ENCODE measurements at places on chromosomes 12 and 14.
A peak's percentile ranks its signal among the peaks of the same experiment; 100 is the strongest.

DNA sequence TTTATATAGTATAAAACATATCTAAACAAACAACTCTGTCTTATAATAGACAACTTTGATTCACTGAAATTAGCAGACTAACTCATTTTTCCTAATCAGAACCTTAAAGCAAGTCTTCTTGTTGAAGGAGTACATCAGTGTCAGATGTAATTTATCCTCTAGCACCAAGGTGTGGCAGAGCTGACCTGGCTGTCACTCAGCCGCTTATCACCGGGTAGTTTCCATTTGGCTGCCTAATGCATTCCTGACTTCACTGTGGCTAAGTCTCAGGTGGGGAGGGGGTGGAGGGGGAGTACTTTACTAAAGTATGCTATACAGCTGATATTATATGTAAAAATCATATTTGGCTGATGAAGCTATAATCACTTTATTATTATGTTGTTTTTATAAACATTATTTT, 339.9 kb upstream of the RGS6 start:
- no peak for DNase-seq

DNA sequence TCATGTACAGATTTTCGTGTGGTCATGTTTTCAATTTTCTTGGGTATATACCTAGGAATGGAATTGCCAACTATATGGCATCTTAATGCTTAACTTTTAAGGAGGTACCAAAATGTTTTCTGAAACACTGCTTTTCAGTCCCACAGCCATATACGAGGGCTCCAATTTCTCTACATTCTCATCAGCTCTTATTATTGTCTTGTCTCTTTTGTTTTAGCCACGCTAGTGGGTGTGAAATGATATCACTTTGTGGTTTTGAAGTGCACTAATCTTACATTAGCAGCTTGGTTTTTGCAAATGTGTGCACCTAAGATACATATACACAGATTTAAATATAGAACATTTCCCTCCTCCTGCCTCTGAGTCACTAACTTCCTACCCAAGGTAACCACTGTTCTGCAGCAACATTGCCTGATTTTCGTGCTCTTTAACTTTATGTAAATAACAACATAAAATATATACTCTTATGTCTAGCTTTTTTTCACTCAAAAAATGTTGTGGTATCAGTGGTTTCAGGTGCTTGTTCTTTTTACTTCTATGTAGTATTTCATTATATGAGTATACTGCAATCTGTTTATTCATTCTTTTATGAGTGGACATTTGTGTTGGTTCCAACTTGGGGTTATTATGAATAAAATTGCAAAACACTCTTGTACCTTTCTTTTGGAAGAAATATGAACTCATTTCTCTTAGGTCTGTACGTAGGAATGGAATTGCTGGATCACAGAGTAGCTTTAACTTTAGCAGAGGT, 73.1 kb downstream of the ZFP36L1 start:
- no peak for DNase-seq

DNA sequence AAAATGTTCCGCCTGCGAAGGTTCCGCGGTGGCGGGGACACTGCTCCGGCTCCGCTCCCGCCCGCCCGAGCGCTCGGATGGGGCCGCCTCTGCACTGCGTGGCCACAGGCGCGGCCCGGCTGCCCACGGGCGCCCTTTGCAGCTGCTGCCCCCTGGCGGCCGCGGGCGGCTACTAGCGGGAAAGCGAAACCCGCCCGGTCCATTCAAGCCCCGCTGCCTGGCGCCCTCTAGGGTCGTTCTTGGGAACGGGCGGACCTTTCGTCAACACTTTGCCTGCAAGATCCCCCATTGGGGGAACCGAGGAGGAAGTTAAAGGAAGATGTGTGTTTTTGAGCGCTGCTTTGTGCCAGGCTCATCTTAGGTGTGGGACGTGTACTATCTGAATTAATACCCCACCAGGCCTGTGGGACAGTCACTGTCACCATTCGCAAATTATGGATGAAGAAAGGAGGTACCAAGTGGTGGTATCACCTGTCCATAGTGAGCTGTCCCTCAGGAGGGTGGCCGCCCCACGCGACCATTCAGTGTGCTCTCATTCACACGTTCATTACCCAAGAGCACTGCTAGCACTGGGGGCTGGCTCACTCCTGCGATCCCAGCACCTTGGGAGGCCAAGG, 19.4 kb downstream of the GPR132 start:
- peak; percentile 87 for DNase-seq

- DNase-seq = peak; percentile 98
Measured at GRCh38 chr12:24838531-24838950, 110.4 kb downstream of the BCAT1 start.

DNA sequence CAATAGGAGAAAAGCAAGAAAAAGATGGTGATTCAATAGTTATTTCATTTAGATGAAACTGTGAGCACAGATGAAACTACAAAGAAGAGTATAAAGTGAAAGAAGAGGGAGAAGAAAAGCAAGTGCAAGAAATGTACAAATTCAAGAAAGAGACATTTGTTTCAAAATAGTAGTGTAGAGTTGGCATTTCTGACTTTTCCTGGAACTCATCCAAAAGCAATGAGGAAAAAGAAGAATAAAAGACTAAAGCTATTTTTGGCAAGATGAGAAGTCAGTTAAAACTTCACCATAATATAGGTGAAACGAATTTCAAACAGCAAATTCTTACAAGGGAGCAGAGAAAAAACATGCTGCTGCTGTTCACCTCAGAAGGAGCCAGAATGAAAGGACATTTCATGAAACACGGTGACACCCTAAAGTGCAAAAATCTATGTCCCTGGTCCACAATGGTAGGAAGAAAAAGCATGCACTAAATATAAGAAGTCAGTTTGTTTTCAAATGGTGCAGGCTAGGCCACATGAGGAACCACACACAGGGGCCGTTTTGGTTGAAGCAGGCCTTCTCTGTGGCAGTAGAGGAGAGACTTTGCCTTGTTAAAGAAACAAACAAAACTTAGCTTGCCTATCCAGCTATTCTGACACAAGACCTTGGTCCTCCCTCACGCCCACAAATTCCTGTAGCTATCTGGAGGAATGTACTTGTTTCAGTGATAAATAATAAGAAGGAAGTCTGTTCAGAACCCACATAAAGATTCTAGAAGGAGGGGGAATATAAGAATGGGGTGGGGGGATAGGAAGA, 11.1 kb upstream of the CMAS start:
- DNase-seq = no peak

DNA sequence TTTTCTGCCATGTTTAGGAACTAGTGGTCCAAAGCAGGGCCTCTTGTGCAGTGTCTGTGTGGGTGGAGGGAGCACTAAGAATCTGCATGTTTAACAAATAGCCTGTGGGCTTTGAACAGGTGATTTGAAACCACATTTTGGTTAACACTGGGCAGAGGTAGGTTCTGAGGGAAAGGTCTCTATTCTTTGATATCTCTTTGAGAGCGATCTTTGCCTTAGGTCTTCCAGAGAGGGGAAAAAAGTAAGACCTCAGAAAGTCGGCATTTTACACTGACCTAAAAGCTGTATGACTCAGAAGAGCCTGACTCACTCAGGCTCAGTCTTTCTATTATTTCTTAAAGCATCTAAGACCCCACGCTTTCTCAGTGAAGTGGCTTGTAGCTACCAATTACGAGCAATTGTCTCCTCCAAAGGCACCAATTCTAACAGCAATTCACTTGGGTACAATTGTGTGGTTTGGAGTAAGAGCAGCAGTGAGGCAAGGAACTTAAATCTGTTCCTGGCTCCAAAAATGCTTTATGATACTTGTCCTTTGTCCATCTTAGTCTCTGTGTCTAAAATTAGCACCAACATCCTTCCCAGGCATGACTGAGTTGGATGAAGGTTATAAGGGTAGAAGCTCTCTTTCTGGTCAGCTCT, 8.8 kb downstream of the EIF2B2 start:
- no peak for DNase-seq

DNA sequence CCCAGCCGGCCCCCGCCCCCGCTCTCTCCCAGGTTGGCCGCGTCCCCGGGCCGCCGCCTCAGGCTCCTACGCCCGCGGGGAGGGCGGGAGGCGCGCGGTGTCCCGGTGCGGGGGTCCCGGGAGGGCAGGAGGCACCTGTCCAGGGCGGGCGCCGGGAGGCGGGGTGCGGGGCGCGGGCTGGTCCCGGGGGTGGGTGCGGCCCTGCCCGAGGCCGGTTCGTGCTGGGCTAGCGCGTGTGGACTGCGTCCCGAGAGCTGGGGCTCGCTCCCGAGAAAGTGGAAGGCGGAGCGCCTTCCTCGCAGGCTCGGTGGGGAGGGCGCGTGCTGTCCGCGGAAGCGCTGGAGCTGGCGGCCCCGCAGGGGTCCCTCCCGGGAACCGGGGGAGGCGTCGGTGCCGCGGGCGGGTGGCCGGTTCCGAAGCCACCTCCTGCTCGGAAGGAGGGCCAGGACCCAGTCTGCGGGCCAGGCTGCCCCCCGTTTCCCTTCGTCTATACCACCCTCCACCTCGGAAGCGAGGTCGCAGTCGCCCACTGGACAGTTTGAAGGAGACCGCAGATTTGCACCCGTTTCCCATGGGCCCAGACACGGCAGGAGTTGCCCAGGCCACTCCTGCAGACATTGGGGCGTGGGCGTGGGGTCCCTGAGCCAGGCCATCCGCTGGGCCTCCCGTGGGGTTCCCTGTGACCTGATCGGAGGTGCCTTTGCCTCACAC, 636 bp downstream of the ZFYVE21 start:
- DNase-seq = no peak

GRCh38 chr12:63353559-63353958, 202.6 kb upstream of the AVPR1A start:
- no peak for DNase-seq

DNA sequence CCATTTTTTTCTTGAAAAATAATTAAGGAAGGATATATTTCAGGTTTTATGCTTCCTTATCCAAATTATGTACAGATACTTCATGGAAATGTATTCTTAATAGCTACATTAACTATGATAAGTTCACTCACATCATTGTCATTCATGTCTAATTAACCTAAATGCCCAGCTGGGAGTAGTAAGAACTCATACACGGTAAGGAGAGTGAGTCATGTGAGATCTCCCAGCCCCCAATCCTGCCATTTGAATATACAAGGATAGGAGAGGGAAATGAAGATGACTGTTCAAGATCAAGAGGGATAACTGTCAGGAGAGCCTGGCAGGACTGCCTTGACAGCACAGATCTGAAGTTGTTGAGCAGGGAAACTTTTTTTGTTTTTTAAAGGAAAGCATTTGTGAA, 343.4 kb upstream of the USP15 start:
- no peak for DNase-seq
